ENCODE measurements at places on chromosomes 5 and 9.

GRCh38 chr9:70285981-70286598, 27.3 kb downstream of the SMC5 start:
- no peak for DNase-seq

GRCh38 chr5:69170495-69170894, 3.5 kb downstream of the CCNB1 start:
- no peak for DNase-seq

- no peak for DNase-seq
These were observed 77.0 kb downstream of the LIFR start for GRCh38 chr5:38479315-38479904.

DNA sequence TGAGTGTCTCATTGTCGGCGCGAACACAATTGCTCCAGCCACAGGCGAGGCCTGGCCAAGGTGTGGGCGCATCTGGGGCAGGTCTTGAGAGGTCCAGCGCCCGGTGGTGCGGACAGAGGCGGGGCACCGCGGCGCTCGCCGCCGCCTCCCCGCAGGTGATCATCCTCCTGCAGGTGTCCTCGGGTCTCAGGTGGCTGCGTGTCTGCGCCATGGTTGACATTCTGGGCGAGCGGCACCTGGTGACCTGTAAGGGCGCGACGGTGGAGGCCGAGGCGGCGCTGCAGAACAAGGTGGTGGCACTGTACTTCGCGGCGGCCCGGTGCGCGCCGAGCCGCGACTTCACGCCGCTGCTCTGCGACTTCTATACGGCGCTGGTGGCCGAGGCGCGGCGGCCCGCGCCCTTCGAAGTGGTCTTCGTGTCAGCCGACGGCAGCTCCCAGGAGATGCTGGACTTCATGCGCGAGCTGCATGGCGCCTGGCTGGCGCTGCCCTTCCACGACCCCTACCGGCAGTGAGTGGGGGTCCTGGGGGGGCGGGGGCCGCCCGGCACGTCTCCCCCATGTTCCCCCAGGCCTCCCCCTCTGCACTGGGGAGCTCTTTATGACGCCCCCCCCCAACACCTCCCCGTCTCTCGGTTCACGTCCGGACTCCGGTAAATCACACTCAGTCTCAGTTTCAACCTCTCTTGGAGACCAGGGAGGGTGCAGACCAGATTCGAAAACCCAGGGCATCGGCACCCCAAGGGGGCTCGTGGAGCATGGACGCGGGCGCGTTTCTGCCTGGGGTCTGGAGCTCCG, 446 bp downstream of the NXNL2 start:
- no peak for DNase-seq

- DNase-seq, result no peak
These were observed 3.0 kb upstream of the ADGRD2 start for GRCh38 chr9:124447297-124447661.

- no peak for DNase-seq
These were observed 153.4 kb downstream of the SLC12A2 start for GRCh38 chr5:128237000-128237399.

DNA sequence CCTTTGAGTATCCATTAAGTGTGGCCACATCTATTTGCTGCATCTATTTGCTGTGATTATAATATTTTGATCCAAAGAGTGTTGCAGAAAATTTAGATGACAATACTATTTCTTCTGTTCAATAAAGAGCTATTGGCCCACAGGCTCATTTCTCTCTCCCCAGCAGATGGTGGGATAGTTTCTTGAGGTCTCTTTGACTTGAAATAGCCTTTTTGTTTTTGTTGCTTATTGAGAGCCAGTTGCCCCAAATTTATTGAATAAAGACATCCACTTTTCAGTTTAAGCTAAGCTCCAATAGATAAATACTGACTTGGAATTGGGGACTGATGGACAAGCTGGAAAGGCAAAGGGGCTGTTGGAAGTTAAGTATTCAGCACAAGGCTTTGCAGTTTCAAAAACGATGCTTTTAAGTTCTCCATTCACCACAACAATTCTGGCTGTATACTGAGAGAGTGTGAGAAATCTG, 290.1 kb upstream of the MPDZ start:
- no peak for DNase-seq

- DNase-seq, result no peak
These were observed 84.1 kb downstream of the SLIT3 start for GRCh38 chr5:169216866-169217265.

- DNase-seq, result no peak
These were observed 107.4 kb downstream of the SVEP1 start for GRCh38 chr9:110472111-110472510.

DNA sequence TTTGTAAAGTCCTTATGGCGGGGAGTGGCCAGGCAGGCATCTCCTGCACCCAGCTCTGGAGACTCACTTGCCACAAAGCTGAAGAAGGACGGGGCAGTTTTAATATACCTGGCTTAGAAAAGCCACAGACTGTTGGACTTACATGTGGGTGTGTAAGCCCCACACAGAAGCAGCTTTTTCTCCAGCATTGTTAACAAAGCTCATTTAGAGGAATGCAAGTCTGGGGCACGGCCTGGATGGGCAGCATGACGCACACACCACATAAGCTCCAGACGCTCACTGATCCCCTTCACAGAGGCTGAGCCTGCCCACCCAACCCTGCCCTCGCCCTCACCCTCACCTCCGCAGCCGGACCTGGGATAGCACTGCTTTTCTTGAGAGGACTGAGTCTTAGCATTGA, 58.0 kb upstream of the PDE8B start:
- DNase-seq, result no peak

DNA sequence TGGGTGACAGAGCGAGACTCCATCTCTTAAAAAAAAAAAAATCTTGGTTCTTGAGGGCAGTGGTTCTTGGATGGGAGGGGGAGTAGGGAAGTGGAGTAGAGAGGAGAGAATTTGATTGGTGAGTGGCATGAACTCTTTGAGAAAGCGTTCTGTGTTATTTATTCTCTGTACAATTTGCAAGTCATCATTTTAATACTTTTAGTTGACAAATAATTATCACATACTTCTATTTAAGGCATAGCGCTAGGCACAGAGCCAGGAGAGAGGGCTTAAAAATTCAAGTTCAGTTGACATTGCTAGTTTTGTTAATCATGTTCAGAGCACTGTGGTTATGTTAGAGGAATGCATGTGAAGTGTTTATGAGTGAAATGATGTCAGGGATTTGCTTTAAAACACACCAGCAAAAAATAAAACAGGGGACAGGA, 24.6 kb downstream of the HSDL2 start:
- DNase-seq, result no peak

DNA sequence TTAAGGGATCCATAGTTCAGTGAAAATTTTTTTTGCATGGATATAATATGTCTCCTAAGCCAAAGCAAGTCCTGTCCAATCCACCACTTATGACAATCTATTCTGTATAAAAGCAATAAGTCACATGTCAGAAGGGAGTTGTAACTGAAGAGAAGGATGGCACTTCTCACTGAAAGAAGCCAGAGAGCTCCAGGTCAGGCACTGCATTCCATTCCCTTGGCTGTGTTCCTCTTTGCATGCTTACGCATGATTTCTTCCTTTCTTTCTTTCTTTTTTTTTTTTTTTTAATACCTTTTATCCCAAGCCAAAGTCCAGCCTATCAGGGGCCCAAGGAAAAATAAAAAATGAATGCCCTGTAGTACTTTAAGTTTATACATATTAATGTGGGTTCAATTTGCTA, 39.8 kb downstream of the MAMDC2 start:
- no peak for DNase-seq

GRCh38 chr5:59744531-59744992, 149.0 kb downstream of the PDE4D start:
- DNase-seq, result no peak

DNA sequence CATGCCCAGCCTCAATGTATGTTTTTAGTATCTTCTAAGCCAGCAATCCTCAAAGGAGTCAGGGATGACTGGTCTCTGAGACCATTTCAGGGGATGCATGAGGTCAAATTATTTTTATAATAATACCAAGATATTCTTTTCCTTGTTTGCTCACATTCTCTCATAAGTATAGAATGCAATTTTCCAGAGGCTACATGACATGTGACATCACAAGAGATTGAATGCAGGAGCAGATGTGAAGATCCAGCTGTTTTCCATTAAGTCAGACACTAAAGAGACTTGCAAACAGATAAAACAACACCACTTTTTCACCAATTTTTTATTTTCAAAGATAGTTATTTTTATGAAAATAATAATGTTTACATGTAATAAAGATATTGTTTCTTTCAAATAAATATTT, 22.0 kb upstream of the FREM1 start:
- no peak for DNase-seq

- no peak for DNase-seq
These were observed 55.7 kb downstream of the LIFR start for GRCh38 chr5:38500573-38501260.

DNA sequence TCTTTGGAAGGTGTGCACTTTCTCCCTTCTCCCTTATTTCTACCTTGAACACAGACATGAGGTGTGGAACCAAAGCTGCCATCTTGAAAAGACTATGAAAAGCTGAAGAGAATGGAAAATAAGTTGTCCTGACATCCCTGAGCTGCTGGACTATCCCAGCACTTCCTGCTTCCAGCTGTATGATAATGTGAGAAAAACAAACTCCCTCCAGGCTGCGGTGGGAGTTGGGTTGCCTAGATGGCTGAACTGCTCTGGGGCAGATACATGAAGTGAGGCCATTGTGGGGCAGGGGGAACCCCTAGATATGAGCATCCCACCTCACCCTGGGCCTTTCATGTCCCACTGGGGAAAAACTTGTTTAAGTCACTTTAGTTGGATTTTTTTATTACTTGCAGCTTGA, 82.4 kb downstream of the BOD1 start:
- no peak for DNase-seq

- no peak for DNase-seq
These were observed 129.2 kb upstream of the TNPO1 start for GRCh38 chr5:72687288-72687687.

DNA sequence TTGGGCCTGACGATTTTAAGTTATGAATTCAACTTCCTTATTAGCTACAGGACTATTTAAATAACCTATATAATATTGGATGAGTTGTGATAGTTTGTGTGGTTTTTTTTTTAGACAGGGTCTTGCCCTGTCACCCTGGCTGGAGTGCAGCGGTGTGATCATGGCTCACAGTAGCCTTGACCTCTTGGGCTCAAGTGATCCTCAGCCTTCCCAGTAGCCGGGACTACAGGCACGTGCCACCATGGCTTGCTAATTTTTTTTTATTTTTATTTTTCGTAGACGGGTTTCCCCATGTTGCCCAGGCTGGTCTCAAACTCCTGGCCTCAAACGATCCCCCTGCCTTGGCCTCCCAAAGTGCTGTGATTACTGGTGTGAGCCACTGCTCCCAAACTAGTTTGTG, 17.6 kb downstream of the SPZ1 start:
- no peak for DNase-seq

DNA sequence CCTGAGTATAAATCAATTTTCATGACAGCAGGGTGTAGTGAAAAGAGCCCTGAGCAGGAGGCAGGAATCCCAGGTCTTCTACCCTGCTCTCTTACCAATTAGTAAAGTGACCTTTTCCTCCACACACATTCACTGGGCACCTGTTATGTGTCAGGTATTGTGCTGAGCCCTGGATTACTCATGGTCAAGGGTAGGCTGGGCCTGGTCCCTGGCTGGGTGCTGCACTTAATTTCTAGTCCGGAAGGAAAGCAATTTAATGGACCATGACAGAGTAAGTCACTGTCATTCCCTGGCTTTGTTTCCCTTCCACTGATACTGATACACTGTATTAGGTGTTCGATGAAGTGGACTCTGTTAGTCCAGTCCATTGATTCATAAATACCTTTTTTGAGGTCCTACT, 29.1 kb upstream of the BRINP1 start:
- DNase-seq, result no peak

DNA sequence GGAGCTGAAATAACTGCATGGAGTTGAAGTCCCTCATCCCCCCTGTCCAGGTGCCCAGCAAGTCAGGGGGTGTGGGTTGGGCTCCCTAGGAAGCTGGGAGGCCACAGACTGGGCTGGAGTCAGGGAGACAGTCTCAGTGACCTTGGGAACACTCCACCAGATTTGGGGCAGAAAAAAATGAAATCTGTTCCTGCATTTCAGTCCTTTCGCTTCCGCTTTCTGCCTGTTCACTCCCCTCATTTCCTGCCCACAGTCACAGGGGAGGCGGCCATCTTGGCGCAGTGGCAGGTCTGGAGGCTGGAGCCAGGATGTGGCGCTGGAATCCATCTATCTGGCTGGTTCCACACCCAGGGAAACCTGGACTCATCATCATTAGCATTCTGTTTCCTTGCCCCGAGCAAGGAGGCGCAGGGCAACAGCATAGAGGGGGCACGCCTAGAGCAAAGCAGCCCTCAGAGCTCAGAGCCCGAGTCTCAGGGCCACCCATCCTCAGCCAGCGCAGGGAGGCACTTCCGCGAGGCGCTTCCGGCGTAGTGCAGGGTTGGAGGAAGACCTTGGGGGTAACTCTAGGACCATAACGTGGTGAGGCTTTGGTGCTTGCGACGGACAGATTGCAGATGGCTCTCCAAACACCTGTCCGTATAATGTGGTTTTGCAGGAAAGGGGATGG, 86.2 kb upstream of the HSPA9 start:
- DNase-seq, result no peak

DNA sequence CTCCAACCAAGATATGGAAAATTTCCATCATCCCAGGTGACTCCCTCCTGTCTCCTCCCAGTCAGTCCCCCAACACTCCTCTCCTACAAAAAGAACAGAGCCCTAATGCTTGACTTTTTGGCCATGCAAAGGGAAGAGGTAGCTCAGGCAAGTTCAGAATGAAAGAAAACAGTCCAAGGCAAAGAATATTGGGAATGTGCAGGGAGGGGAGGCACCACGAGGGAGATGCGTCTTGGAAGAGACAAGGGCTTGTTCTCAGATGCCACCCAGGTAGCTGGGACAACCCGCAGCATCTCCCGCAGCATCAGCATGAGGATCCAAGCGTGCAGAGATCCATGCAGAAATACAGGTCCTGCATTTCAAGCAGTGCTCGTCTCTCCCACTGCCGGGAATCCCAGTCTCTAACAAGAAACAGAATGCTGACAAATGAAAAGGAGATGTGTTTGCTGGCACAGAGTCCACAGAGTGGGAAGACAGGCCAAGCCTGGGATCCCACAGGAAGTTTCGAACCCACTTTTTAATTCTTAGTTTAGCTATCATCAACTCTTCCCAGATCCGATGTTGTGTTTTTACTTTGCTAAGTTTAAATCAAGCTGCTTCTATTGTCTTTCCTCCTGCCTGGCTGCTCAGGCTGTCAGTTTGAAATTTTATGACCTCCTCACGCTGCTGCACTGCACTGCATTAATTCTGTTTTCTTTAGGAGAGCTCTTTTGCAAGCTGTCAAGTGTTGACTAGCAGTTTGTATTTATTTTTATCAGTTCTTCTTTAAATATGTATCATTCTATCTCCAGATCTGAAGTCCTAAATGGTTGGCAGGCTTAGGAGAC, 86.8 kb upstream of the OSMR start:
- DNase-seq, result no peak

DNA sequence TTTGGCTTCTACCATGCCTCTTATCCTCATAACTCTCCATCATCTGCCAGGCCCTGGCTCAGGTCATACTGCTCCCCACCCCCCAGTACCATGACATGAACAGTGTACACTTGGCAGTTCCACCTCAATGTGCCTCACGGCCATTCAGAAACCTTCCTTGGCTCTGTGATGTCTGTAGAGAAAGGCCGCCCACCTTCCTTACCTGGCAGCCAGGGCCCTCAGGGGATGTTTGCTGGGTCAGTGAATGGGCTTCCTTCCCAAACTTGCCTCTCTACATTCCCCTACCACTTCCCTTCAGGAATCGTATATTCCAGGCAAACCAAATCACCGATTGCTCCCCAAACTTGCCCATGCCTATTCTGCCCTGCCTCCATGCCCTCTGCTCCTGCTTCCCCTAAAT, 101.1 kb downstream of the PSD2 start:
- no peak for DNase-seq

- DNase-seq, result no peak
These were observed 40.0 kb downstream of the NIM1K start for GRCh38 chr5:43231977-43232376.
